ENCODE measurements at places on chromosomes 13 and 19.
A peak's percentile ranks its signal among the peaks of the same experiment; 100 is the strongest.

- no peak for DNase-seq
These were observed 913 bp downstream of the MZF1 start for GRCh38 chr19:58572026-58572817.

DNA sequence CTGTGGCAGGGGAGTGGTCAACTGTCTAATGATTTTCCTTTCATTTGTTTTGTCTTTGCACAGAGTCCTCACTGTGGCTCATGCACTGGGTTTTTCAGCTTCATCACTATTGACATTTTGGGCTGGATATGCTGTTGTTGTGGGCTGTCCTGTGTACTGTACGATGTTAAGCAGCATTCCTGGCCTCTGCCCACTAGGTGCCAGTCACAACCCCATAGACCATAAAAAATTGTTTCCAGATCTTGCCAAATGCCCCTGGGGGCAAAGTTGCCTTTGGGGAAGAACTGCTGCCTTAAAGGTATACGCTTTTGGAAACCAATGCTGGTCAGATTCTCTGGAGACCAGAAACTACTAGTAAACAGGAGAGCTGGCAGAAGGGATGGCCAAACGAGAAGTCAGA, 310.4 kb downstream of the SPRY2 start:
- no peak for DNase-seq

GRCh38 chr19:16463991-16464575, 7.7 kb downstream of the EPS15L1 start:
- no peak for DNase-seq

GRCh38 chr19:3061182-3062161, 823 bp downstream of the TLE5 start:
- DNase-seq = no peak

DNA sequence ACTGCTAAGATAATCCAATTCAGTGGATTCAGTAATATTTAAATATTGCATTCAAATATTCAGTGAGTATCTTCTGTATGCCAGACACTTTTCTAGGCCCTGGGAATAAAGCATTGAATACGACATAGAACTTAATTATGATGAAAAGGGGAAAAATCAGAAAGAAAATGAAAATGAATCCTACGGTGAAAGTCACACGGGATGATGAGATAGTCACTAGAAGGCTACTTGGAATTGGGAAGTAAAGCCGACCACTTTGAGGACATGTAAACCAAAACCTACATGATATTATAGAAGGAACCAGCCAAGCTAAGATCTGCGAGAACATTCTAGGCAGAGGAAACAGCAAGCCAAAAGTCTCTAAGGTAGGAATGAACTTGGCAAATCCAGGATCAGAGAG, 10.1 kb downstream of the DPY19L3 start:
- DNase-seq = no peak

DNA sequence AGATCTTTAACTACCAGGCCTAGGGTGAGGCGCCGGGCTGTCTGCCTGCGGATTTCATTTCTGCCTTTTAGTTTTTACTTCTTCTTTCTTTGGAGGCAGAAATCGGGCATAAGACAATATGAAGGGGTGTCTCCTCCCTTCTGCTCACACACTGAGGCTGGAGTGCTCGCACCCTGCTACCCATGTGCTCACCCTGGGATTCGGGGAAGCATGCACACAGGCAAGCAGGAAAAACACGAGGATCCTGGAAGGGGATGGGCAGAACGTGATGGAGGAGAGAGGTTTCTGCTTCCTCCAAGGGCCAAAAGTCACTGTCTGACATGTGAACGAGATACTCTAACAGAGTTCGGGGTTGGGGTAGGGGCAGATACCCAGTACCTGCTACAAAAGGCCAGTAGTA, 28.4 kb downstream of the ZNF823 start:
- no peak for DNase-seq

DNA sequence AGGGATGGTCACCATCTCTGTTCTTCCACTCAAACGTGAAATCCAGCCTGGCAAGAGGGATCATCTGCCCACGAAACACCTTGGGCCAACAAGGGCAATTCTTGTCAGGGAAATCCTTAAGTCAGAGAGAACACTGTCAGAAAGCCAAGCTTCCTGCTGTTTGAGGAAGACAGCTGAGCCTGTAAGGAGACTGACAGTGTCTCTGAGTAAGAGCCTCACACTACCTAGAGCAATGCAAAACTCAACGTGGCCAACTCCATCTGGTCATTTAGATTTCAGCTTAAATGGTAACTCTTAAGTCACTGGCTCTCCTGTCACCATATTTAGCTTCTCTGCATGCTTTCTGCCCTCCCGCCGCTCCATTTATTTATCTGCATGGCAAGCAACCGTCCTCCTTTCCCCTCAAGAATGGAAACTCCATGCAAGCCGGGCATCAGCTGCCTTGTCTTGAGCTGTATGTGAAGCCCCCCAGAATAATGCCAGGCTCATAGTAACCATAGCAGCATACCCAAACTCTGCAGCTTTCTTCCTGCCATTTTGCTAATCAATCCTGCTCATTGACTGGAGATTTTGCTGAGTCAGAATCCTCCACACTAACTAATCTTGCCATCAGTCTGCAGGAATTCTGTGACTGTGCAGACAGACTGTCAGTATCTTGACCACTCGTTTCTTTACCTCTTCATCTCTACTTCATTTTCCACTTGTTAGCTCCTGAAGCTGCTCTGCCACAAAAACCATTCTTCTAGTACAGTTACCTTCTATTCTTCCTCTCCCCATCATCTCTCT, 159.8 kb downstream of the IRS2 start:
- no peak for DNase-seq

DNA sequence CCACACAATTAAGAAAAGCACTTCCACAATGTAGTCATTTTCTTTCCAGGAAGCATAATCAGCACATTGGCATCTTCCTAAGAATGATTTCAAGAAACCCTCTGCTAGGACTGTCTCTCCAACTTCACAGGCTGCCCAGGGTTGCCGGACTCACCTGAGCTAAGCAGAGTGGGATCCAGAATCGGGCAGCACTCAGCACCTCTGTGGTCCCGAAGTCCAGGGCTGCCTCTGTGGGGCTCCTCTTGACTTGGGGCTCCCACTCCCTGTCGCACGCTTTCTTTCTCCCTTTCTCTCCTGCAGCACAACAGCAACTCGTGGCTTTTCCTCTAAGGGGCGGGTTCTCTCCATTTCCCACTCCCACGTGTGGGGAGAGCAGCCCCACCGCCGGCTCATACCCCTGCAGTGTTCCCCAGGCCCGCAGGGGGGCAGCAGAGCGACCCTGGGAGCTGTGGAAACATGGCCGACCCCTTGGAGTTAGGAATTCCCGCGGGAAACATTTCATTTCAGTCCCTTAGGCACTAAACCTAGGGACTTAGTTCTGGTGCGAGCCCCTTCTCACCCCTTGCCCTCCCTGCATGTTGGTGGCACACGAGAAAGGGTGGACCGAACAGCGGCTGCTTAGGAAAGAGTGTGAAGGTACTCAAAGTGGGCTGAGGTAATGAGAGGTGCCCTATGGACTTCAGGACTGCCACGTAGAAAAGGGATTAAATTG, at the start of gene TMEM272:
Gene TMEM272, minus strand, starts transcription at position 316 of the 712 bp plus-strand sequence. CDS start 6,647 bp downstream, outside the sequence.
- DNase-seq = peak; percentile 45

GRCh38 chr19:17883627-17884410, 12.1 kb downstream of the SLC5A5 start:
- DNase-seq = no peak

DNA sequence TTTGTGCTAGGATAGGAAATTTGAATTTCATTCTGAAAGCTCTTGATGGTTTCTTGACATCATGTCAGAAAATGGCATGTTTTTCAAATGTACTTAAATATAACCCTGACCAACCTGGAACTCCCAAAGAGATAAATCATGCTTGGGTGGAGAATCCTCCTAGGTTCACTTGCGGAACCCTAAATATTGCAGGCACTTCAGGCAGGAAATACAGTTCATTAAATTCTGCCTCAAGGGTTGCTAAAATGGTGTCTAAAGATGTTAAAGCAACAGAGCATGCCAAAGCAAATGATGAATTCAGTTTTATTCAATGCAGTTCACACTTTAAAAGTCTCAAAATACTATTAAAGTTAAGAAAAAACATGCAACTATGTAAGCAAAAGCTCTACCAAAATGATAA, 415.9 kb downstream of the SLITRK6 start:
- DNase-seq = no peak

DNA sequence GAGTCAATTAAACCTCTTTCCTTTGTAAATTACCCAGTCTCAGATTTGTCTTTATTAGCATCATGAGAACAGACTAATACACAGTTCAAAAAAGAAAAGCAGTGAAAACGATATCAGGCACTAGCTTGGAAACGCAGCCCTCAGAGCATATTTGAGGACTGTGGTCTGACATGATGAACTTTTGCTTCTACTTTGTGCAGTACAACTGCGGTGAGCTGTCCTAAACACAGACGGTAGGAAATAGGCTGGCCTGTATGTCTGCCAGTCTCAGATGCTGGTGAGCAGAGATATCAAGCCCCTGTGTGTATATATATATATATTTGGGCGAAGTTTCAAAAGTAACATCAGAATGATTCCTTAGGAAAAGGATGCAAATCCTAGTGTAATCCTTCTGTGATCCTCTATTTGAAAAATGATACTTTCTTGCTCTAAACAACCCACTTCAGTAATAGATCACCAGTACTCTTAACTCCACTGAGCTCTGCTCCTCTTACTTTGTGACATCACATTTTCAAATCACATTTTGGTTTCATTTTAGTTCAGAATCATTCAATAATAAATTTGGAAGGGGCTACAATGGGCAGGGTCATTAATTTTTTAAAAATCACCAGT, 74.4 kb downstream of the TNFRSF19 start:
- no peak for DNase-seq

DNA sequence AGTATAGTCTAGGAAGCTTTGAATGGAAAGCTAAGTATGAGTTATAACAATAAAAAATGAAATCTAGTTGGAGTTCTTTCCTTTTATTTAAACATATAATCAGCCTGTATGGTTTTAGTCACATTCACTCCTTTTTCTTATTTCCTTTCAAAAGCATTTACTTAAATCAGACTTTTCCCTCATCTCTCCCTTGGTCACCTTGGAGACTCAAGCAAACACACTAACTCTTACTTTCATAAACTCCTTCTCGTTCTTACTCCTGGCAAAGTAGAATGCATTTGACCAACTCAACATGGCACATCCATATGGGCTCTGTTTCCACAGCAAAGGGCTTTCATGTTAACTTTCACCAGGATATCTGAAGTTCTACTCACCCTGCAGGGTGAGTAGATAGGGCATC, 400.0 kb downstream of the LMO7 start:
- no peak for DNase-seq

DNA sequence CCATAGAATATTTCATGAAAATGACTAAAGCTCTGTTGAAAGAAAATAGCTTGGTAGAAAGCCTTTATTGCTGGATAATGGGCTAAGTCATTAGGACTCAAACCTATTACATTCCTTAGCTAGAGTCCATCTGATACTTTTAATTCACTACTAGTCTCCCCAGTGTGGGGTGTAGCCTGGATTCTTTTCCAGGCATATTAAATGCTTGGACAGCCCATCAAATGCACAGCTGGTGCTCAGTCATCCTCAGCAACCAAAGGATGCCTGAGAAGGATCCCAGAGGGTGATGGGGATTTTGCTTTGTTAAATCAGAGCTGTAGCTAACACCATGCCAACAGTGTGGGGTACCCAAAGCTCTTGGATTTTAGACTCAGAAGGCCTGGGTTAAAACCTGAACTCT, 153.5 kb downstream of the DLEU7 start:
- no peak for DNase-seq

GRCh38 chr19:48756686-48757085, 1.4 kb downstream of the FGF21 start:
- no peak for DNase-seq

GRCh38 chr19:18153556-18154134, 682 bp downstream of the PIK3R2 start:
- no peak for DNase-seq

DNA sequence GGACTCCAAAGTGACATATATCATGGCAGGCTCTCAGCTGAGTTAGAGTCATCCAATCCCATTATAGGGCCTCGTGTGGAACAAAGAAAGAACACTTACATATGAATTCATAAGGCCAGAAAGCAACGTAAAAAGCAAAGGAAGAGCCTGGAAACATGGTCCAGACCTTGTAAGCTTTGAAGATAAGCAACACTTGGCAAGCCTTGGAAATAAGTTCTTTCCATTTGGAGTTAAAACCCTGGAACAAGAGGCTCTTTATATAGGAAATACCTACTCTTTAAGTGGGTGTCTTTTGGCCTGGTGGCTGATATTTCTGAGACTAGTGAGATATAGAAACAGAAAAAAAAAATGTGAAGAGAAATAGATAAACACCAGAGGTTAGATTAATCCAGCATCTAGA, 49.4 kb downstream of the ZAR1L start:
- no peak for DNase-seq

DNA sequence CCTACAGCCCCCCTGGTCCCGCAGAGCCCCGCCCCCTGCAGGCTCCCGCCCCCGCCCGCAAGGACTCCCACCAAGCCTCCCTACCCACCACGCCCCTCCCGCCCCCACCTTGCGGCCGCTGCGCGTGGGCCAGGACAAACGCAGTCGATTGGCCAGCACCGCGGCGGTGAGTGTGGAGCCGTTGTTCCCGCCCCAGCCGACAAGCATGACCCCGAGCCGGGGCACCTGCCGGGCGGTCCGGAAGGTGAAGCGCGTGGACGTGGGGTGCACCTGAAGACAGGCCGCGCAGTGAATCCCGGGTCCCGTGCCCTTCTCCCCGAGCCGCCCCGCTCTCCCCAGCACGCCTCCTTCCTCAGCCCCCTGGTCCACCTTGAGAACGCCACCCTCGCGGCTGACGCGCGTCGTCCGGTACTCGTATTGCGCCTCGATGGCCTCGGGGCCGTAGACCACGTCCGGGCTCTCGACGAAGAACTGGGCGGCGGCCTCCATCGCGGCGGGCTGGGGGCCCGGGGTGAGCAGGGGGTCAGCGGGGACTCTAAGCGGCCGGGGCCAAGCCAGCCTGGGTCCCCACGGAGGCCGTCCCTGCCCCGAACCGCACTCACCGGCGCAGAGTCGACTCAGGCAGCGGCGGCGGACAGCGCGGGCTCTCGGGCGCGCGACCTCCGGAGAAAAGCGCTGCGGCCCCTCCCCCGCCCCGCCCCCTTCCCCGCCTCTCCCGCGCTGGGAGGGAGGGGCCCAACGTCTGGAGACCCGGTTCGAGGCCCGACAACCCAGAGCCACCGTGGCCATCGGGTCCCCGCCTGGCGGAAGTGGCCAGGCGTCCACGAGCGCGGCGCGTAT, at the start of gene ISYNA1:
Gene ISYNA1, minus strand, starts transcription at position 643 of the 840 bp plus-strand sequence. Its CDS starts 154 bp downstream, at position 489.
- DNase-seq = no peak

GRCh38 chr19:18906605-18907519, 10.9 kb upstream of the CERS1 start:
- no peak for DNase-seq

GRCh38 chr13:80374444-80374843, 33.5 kb upstream of the SPRY2 start:
- no peak for DNase-seq

DNA sequence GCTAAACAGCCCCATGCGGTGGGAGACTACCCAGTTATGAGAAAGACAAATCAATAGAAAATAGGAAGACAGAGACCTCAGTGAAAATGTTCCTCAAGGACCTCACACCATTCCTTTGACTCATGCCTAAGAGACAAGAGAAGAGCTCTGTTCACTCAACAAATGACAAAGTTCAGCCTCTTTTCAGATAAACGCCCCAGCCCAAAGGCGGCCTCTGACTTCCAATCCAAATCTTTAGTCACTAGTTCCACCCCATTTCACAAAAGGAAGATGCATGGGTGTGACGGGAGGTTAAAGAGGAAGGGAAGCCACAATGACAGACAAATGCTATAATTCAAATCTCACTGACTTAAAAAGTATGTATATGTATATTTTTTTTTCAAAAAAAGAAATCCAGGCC, 8.1 kb downstream of the CARS2 start:
- DNase-seq = no peak

- DNase-seq = peak; percentile 54
These were observed at the start of gene MKNK2 for GRCh38 chr19:2050991-2051772. Gene MKNK2 (minus strand): TSS chr19:2051244. CDS start chr19:2050851, 393 bp downstream.

Data from NCI-H748 treated with DMSO at 0.1 percent for 48 hours (cell line).